CD4-positive, alpha-beta T cell treated with Interleukin-4 for 1 hour (primary cell): ENCODE measurements at places on chromosomes 1 and 21.

DNA sequence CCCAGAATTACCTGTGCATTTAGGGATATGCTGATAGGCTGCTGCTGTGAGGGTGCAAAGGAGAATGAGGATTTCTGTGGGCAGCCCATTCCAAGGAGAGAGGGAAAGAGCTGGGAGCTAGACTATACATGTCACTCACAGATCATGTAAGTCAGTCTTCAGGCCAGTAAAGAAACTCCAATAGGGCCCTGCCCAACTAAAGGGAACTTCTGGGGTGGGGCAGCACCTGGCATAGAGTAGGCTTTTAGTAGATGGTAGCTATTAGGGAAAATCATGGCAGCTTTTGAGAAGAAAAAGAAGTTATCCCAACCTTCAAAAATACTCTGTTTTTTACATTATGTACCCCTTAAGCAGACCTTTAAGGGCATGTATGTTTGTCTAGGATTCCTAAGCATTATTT lies 89.6 kb downstream of the ST6GALNAC3 start:
- DNase-seq: no peak

- no peak for DNase-seq
Observed at GRCh38 chr1:155064832-155065429, 1.4 kb downstream of the EFNA4 start.

- DNase-seq: no peak
Observed at GRCh38 chr1:154253671-154254070, 18.8 kb upstream of the HAX1 start.

GRCh38 chr1:89280766-89281165 lies 8.1 kb upstream of the GBP5 start:
- DNase-seq: no peak

GRCh38 chr1:28058168-28058567 lies 30.2 kb downstream of the EYA3 start:
- no peak for DNase-seq

- no peak for DNase-seq
Observed at GRCh38 chr1:219085082-219085481, 88.6 kb upstream of the LYPLAL1 start.

DNA sequence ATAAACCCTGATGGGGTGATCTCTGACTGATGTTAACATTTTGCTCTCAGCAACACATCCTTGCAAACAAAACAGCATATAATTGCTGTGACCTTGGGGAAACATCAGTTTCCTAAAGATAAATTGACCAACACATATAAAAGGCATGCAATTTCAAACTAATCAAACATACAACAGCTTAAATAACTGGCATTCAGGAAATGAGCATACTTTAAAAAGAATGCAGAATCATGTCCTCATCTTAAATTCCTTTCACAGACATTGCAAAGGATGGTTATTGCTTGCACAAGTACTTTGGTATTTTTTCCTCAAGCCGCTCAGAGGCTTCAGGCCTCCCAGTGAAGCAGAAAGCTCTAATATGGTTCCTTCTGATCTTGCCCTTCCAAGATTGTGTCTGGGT lies 53.4 kb upstream of the RGS18 start:
- DNase-seq: no peak

DNA sequence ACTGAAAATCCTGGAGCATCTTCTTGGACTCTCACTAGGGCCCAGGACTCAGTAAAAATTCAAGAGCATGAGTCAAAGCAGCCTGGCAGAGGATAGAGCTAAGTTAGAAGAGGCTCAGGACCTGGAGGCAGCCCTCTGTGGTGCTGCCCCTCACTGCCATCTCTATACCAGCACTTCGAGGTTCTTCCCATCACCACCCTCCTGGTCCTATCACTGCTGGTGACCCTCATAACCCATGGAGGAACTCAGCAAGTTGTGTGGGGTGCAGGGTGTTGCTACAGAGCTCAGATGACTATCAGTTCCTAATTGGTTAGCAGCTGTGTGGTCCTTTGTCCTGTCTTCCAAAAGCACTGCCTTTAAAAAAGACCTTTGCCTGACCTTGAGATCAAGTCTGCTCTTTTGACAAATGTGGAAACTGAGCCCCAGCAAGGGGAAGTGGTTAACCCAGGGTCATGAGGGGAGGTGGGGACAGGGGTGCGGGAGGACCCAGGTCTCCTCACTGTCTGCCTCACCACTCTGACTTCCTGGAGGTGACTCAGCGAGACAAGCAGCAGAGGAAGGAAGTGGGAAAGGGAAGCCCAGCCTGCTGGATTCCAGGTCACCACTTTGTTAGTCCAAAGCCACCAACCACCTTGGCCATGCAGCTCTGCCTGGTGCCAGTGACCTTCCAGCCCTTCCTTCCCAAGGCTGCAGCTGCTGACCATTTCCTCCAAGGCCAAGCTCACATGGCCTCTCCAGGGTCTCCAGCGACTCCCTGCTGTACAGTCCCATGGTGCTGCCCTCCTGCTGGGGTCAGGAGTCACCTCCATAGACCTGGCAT lies 199.4 kb upstream of the EDN2 start:
- peak; percentile 55 for DNase-seq

GRCh38 chr1:36641776-36642175 lies 159.1 kb upstream of the CSF3R start:
- no peak for DNase-seq

DNA sequence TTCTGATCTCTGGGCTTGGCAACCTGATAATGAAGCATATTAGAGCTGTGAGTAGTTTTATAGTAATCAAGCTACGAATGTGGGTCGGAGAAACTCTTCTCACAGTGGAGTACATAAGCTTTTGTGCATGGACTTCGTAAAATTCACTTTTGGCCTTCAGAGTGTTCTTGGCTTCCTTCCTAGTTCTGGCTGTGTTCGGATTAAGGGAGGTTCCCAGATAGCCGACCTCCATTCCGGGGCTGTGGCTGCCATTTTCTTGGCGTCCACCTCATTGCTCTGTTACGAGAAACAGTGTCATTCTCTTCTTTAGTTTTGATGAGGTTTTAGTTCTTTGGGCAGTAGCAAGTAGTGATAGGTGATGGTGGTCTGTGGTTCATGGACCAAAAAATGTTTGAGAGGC lies 26.3 kb downstream of the CAMTA1 start:
- no peak for DNase-seq

DNA sequence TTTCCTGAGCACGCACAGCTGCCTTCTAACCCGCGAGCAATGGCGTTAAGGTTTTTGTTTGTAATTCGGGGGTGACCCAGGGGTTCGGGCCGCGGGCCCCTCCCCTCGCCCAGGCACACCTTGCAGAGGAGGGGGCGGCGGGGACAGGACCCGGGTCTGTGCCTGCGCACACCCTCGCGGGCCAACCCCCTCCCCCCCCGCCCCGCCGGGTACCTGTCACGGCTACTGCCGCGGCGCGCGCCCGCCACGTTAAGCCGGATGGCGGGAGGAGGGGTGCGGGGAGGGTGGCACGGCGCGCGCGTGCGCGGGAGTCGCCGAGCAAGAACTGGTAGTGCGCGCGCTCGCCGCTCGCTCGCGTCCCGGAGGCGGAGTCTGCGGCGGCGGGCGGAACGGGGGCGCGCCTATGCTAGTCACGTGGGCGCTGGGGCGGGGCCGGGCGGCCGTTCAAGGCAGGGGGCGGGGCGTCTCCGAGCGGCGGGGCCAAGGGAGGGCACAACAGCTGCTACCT lies at the start of gene TPTE:
Gene TPTE, plus strand, starts transcription at position 493 of the 508 bp plus-strand sequence. CDS start 17,141 bp downstream, outside the sequence.
- no peak for DNase-seq

GRCh38 chr1:198716051-198716450 lies 77.2 kb downstream of the PTPRC start:
- no peak for DNase-seq

- no peak for DNase-seq
Observed at GRCh38 chr1:1065265-1065939, 8.7 kb downstream of the RNF223 start.

- no peak for DNase-seq
Observed at GRCh38 chr1:95176861-95177260, 57.1 kb upstream of the RWDD3 start.

DNA sequence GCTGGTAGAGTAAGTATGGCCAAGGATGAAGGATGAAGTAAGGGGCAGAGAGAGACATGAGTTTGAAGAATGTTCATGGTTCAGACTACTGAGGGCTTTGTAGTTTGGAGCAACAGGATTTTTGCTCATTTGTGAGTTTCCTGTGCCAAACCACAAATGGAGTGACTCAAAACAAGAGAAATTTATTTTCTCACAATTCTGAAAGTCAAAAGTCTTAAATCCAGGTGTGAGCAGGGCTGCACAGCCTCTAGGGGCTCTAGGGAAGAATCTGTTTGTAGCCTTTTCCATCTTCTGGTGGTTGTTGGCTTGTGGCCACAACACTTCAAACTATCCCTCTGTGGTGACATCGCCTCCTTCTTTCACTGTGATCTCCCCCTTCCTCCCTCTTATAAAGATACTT lies 58.9 kb downstream of the RHOU start:
- peak; percentile 31 for DNase-seq

DNA sequence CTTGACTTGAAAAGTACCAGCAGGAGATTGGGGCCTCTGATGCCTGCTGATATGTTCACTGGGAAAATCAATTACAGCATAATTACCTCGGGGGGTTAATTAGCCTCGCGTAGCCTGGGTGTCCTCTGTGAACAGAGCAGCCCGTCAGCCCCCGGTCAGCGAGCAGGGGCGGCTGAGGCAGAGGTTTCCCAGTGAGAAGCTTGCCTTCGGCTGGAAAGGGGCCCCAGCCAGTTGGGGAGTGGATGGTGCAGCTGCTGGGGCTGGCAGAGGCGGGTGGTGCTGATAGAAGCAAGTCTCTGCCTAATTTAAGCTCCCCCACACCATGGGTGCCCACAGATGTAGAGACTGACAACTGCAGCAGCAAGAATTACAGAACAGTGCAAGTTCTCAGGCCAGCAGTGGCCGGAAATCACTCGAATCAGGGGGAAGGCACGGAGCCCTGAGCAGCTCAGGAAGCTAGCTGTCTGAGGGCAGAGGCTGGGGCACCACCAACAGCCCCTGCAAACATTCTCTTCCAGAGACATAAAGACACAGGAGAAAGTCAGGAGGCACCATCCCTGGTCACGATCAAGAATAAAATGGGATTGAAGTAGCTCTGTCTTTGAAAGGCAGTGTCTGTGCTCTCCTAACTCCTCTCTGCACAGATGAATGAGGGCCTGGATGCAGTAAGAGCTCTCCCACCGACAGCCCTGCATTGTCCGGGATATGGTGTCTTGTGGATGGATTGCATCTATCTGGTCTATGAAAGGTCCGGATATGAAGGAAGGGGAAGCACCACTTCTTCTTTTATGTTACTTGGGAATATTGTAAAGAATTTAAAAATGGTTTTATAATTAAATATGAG lies 166.5 kb upstream of the CD34 start:
- DNase-seq: no peak

DNA sequence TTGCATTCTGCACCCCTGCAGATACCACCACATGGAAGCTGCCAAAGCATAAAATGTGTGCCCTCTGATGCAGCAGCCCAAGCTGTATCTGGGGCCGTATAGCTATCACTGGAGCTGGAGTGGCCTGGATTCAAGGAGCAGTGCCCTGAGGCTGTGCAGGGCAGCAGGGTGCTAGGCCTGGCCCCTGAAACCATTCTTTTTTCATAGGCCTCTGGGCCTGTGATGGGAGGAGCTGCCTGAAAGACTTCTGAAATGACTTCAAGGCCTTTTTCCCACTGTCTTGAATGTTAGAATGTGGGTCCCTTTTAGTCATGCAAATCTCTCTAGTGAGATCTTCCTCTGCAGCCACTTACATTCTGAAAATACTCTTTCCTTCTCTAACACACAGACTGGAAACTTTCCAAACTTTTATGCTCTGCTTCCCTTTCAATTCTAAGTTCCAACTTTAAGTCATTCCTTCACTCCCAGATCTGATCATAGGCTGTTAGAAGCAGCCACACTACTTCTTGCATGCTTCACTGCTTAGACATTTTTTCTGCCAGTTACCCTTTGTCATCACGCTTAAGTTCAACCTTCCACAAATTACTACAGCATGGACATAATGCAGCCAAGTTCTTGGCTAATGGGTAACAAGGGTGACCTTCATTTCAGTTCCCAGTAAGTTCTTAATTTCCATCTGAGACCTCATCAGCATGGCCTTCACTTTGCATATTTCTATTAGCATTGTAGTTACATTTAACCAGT lies 42.4 kb downstream of the DRAM2 start:
- no peak for DNase-seq

GRCh38 chr1:25232866-25233784 lies 823 bp upstream of the SYF2 start:
- peak; percentile 88 for DNase-seq

- no peak for DNase-seq
Observed at GRCh38 chr1:44481701-44482100, 76.6 kb downstream of the RNF220 start.

DNA sequence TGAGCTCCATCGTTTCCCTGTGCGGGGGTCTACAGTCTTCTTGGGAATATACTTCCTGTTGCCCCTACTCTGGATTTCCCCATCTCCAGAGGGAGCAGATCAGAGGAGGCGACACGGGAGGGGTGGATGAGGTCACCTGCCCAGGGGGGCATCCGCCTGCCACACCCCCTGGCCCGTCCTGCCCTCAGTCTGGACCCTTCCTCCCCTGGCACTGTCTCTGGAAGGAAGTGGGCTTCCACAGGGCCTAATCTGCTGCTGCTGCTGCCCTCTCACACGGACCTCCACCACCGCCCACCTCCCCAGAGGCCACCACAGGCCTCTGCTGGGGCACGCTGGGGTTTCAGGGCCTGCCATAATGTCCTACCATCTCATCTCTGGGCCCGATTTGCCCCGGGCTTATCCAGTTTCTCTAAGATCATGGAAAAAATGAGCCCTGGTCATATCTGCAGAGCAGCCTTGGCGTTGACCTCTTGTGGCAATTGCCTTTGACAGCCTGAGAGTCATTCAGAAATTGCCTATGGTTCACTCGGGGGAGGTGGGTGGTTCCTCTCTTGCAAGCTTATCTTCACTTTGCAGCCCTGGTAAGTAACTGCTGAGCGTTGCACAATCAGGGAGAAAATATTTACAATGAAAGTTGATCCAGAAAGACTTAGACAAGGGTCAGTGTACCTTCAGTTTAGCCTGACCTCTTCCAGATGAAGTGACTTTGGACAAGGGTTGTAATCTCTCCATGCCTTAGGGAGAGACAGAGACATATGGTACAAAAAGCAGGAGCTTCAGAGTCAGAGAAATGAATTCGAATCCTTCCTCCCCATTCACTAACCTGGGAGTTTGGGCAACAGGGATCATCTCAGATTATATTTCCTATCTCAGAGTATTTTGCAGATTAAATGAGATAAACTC lies 252.4 kb downstream of the TOMM20 start:
- no peak for DNase-seq

- DNase-seq: no peak
Observed at GRCh38 chr1:112457241-112457640, 51.5 kb upstream of the WNT2B start.

DNA sequence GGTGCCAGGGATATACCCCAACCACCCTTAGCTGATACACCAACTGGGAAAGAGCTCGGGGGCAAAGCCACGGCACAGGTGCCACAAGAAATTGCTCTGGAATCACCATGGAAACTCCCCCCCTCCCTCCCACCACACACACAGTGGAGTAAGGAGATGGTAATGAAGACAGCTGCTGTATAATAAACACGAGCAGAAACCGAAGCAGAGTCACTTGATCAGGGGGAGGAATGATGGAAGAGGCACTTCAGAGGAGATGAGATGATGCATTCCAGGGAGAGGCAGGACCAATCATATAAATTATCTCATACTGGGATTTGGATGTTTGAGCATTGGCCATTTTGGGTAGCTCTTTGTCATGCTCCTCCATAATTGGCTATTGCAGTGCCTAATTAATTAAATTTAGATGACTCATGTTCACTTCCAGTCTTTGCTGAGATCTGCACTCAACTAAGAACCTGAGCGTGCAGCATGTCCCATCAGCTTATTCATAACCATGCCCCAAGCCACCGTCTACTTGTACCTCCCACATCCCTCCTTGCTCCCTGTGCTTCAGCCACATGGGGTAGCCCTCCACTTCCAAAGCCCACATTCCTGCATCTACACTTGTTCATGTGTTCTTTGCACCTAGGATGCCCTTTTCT lies 189.5 kb downstream of the ZSCAN20 start:
- DNase-seq: no peak

GRCh38 chr1:114986286-114986685 lies 43.3 kb upstream of the TSHB start:
- no peak for DNase-seq
